ENCODE measurements at places on chromosomes 4 and X. TPM values are rescaled to one million over a fixed set of nuclear protein-coding genes. Genes with fewer than 3 reads are reported as not detected.

- no peak for DNase-seq
These were observed 669.6 kb upstream of the FAM241A start for GRCh38 chr4:111475666-111476065.

DNA sequence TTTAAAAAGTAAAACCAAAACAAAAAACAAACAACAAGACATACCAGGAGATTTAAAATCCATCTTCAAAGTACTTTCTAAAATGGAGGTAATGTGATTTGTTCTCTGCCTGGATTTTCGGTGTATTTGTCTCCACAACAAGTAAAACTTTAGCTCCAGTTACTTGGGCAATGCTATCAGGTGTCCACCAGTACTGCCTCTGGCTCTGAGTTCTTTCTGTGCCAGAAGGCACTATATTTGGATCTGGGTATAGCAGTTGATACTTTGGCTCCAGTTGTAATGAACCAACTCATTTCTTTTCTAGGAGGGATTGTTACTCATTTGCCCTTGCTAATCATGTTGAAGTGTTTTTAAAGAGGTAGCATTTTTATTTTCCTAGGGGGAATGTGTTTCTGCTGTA is 9.5 kb upstream of the PDLIM5 start:
- DNase-seq: no peak

GRCh38 chrX:96027407-96027806 is 657.2 kb upstream of the DIAPH2 start:
- no peak for DNase-seq

- DNase-seq: no peak
These were observed 7.2 kb upstream of the PITX2 start for GRCh38 chr4:110629780-110630687.

GRCh38 chrX:89034679-89035078 is 287.7 kb downstream of the CPXCR1 start:
- no peak for DNase-seq

GRCh38 chr4:182923796-182924340 is 6.7 kb upstream of the DCTD start:
- DNase-seq: no peak

The TLR2 gene
- total RNA-seq: not detected

All from HFFc6 (cell line).